ENCODE measurements at places on chromosomes 7 and 10.

GRCh38 chr7:8084836-8085235 lies 116.2 kb downstream of the GLCCI1 start:
- DNase-seq, result no peak

GRCh38 chr10:34097682-34098081 lies 717.4 kb downstream of the PARD3 start:
- no peak for DNase-seq

- DNase-seq, result peak; percentile 41
Measured at GRCh38 chr7:5997210-5997808, 11.5 kb downstream of the PMS2 start.

DNA sequence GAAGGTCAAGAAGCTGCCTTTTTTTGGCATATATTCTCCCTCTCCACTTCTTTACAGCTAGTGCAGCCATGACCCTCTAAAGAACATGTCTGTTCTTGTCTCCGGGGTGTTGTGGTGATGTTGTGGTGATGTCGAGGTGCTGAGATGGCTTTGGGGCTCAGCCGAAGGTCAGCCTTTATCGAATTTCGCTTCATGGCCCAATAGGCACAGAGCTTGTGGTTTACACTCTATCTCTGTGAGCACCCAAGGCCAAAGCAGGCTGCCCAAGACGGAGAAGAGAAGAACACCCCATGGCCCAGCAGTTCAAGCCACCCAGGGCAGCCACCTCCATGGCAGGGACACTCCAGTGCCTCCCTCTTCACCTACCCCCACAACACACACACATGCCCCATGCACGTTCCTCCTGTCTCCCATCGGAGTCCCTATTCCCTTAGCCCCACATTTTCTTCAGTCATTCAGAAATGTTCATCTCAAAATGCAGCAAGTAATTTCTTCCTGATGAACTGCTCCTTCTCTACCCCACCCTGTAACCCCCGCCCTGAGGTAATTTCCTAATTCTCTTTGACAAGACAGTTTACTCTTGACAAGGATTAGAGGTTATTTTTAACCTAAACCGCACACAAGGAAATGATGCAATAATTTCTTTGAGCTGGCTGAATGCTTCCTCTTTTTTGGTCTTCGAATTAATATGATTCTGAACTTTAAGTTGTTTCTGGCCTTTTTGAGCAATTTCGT lies 18.6 kb upstream of the ADRB1 start:
- DNase-seq, result no peak

DNA sequence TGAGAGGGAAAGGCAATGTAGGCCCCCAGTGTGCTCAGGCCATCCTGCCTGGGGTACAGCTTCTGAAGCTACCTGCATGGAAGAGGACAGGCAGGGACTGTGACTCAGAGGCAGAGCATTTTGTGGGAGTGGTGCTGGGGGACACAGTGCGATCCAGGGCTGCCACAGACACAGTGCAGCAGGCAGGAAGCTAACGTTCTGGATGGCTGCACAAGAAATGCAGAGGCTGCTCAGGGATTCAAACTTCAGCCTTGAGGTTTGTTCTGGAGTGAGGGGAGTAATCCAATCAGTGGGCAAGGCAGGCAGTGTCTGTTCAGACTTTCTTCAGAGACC lies 648.0 kb upstream of the IGFBP3 start:
- DNase-seq, result no peak

DNA sequence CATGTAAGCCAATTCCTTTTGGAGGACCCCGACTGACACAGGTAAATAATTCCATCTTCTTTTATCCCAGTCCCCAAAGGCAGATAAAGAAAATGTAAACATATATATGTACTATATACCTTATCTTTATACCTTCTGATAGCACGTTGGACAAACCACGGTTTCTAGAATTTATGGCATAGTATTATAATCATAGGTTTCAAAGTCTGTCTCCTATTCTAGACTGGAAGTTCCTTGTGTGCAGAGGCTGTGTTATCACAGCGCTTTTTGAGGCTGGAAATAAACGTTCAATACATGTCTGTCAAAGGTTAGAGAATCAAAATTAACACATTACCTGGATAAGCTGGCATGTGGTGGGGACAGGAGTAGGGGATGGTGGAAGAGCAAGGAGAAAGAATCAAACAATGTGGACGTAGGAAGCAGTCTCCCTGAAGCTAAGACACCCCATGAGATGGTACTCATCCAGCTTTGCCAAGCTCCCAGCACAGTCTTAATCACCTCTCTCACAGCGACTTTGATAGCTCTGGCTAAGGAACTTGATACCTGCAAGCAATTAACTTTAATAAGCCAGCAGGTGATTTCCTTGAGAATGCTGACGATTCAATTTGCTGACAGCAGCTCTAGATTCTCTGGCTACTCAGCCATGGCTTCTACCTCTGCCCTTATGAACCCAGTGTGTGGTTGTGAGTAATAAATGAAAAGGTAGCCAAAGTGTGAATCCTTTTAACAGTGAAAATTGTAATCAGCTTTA lies 208.4 kb upstream of the LRRTM3 start:
- DNase-seq, result no peak

DNA sequence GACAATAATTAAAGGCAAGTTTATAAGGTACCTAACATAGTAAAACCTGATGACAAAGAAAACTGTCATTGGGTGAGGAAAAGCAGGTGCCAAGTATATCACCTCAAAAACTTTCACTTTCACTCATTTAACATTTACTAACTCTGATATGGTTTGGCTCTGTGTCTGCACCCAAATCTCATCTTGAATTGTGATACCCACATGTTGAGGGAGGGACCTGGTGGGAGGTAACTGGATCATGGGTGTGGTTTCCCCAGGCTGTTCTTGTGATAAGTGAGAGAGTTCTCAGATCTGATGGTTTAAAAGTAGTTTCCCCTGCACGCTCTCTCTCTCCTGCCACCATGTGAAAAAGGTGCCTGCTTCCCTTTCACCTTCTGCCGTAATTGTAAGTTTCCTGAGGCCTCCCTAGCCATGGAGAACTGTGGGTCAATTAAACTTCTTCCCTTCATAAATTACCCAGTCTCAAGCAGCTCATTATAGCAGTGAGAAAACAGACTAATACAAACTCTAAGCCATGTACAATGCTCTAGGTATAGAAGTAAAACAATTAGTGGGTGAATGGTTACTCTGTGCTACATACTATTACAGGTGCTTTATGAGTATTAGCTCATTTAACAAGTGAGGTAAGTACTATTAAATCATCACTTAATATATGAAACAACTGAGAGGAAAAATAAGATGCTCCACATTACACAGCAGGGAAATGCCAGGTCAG lies 199.0 kb downstream of the CHCHD3 start:
- DNase-seq, result no peak

GRCh38 chr7:128781851-128782250 lies 6.3 kb upstream of the OPN1SW start:
- no peak for DNase-seq

DNA sequence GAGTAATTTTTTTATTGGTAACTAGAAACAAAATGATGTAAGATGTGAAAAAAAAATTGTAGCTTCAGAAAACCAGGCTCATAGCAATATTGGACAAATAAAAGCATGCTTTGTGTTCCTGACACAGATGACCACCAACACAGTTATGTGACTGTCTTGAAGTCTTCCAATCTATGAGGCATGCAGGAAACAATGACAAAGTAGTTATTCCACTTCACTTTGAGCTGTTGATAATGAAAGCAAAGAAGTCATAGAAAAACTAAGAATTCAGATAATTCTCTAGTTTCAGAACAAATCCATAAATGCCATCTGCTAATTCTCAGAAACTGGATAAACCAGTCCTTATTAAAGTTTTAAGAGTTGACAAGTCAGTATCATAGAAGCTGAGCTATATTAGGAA lies 378.4 kb upstream of the SEMA3D start:
- DNase-seq, result peak; percentile 31

DNA sequence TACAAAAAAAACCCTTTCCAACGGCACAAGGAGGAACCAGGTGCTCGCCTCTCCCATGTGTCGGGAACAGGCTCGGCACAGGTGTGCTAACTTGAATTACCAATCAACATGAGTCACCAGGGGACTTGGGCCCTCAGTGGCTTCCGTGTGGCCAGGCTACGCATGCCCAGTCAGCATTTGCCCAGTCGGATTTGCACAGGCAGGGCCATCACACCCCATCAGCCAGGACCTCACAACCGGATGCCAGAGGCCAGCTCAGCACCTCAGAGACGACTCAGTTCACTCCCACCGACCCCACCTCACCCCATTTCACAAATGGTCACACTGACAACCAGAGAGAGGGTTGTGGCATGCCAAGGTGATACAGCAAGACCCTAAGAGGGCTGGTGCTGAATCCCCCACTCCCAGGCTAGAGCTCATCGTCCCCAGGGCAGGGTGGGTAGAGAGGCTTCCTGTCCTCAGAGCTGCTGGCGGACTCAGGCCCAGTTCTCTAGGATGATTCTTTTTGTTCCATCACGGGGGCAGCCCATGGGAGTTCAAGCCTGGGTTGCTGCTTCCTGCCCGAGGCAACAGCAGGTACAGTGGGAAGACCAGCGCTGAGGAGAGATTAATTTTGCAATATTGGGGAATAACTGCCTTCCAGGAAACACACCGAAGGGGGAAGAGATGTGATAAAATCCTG lies 13.6 kb downstream of the ANXA11 start:
- DNase-seq, result no peak

DNA sequence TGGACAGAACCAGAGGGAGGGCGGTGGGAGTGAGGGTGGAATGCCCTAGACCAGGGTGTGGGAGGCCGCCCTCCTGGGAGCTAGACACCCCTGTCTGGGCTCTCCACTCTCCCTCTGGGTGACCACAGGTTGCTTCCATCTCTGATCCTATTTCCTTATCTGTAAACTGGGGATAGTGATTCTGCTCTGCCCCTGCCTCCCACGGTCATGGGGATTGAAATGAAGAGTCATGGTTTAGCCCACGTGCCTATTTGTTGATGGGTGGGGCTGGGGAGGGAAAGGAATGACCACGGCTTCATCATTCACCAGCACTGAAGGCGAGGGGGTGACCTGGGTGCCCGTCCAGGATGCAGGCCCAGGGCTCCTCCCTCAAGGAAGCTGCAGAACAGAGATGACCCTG lies 49.3 kb upstream of the PCBD1 start:
- no peak for DNase-seq

- no peak for DNase-seq
Measured at GRCh38 chr7:121280656-121281055, 48.1 kb upstream of the WNT16 start.

DNA sequence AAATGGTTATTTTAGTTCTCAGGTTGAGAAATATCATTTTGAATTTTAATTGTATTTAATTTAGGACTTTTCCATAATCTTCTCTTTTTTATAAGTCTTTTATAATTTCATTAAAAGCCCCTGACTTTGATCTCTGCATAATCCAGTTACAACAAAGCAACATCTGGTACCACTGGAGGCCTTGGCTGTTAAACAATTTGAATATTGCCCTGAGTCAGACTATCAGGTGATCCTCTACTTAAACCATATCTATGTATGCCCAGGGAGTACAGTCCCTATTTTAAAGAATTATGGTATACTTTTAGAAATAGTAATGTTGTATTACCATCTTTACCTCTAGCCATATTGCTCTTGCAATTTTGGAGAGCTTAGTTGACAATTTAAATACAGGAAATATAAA lies 119.1 kb downstream of the MAGI2 start:
- DNase-seq, result no peak

GRCh38 chr10:113631684-113632367 lies 32.0 kb downstream of the NRAP start:
- no peak for DNase-seq

DNA sequence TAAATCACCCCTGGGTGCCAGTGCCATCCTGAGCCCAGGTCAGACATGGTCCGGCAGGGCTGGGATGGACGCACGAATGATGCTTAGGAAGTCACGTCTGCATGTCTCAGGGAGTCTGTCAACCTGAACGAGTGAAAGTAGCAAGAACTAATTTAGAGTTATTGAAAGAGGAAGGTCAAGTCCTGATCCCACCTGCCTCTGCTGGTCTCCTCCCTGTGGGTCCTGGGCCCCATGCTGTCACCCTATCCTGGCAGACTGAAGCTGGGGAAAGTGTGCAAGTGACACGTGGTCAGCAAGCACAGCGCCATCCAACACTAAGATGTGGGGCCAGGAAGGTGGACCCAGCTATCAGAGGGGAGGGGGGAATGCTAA lies 26.1 kb upstream of the GRID1 start:
- DNase-seq, result no peak

DNA sequence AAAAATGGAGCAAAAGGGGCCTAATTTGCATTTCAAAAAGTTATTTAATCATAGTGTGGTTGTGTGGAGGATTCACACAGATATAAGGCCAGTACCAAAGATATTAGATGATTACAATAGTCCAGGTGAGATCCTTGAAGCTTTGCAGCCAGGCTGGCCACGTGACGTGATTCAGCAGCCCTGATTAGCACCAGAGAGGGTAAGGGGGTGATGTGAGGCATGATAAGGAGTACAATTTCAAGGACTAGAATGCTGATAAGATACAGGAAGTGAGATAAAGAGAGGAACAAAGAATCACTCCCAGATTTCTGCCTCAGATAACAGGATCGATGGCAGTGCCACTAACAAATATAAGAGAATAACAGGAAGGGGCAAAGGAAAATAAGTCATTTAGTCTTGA lies 108.4 kb upstream of the PALS2 start:
- no peak for DNase-seq

DNA sequence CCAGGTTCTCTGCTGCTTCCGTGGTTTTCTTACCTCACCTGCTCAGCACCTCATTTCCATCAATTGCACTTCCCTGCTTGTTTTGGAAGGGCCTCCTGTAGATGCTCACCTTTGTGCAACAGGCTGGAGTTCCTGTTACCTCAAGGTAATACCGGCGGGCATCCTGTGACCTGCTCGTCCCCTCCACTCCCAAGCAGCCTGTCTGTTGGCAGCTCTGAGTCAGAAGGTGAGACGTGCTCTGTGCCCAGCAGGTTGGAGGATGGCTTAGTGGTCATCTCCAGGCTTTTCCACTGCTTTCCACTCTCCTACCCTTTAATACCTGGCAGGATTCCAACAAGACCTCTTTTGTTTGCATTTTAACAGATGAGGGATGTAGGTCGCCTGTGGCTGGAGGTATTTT lies 86.0 kb downstream of the CAMK1D start:
- DNase-seq, result no peak

DNA sequence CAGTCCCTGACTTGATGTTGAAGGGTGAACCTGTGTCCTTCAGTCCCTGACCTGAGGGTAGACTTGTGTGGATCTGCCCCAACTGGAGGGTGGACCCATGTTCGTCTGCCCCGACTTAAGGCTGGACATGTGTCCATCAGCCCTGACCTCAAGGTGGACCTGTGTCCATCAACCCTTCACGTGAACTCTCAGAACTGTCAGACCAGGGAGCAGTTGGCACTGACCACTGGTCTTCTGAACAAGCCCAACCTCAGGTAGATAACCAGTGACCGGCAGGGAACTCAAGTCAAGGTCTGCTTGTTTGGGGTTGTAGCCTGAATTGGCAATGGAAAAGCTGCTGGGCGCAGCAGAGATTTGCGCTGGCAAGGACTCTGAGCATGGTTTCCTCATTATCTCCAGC lies 96.5 kb downstream of the ADCY1 start:
- DNase-seq, result no peak

DNA sequence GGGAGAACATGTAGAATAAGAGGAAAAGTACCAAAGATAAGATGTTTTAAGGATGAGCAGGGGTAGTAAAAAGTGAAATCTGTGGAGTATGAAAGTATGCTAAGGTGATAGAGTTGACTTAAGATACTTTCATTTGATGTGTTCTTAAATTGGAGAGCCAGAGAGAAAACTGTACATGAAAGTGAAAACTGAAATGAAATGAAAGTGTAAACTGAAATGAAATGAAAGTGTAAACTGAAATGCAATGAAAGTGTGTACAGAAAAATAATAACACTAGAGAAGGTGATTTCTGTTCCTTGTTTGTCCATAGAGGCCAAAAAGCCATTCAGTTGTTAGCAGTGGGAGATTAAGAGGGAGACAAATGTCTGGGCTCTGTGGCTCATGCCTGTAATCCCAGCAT lies 17.5 kb downstream of the AHR start:
- DNase-seq, result no peak

- DNase-seq, result no peak
Measured at GRCh38 chr10:78155722-78156121, 122.1 kb downstream of the RPS24 start.
